ENCODE measurements at places on chromosomes 6 and 20. TPM values are rescaled to one million over a fixed set of nuclear protein-coding genes. Genes with fewer than 3 reads are reported as not detected.

Gene NECAB3
- total RNA-seq, result 19.7 TPM

Gene TBP
- total RNA-seq, result 20.9 TPM

Gene TNNC2
- 5.7 TPM for total RNA-seq

Gene VSTM2L
- total RNA-seq, result 1.3 TPM

Gene PRDM13
- 0.09 TPM for total RNA-seq

Gene MAK
- 0.37 TPM for total RNA-seq

Gene ACTL10
- total RNA-seq, result not detected

Gene SLC4A11
- total RNA-seq, result 29.1 TPM

Gene CDH26
- 1.7 TPM for total RNA-seq

Gene TRIM38
- 0.43 TPM for total RNA-seq

GRCh38 chr6:163349696-163350095 lies 64.8 kb upstream of the QKI start:
- no peak for DNase-seq

DNA sequence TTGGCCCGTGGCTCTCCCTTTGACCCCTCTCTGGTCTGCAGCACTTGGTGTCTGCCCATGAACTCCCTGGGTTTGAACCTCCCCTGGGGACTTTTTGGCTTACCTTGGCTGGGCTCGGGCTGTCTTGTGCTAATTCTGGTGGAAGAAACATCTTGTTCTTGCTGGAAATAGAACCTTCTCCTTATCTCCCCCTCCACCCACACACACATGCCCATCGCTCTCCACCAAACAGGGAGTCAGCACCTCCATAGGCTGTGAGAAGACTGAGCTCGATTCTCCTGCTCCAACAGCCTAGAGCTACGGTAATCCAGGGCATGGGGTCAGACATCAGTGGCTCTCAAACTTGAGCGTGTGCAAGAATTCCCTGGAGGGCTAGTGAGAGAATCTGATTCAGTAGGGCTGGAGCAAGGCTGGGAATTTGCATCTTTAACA lies 114.4 kb upstream of the SLC22A23 start:
- no peak for DNase-seq

- no peak for DNase-seq
Observed at GRCh38 chr20:54067606-54068174, 2.7 kb downstream of the BCAS1 start.

- no peak for DNase-seq
Observed at GRCh38 chr6:153781306-153781705, 257.7 kb upstream of the OPRM1 start.

- no peak for DNase-seq
Observed at GRCh38 chr6:106444777-106445507, 84.4 kb downstream of the CRYBG1 start.

DNA sequence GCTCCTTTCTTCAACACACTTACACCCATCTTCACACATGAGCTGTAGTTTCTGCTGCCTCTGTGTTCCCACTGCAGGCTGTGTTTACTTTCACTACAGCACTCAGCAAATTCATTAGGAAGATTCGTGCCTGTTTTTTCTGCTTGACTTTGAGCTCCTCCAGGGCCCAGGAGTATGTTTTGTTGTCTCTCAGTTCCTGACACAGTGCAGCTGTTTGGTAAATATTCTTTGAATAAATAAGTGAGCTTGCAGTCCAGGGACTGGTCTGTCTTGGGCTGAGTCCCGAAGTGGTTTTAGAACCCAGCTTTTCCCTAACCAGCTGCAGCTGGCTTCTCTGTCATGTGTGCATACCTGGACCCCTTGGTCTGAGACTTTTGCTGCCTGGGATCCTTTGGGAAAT lies 46.6 kb upstream of the CCN6 start:
- no peak for DNase-seq

DNA sequence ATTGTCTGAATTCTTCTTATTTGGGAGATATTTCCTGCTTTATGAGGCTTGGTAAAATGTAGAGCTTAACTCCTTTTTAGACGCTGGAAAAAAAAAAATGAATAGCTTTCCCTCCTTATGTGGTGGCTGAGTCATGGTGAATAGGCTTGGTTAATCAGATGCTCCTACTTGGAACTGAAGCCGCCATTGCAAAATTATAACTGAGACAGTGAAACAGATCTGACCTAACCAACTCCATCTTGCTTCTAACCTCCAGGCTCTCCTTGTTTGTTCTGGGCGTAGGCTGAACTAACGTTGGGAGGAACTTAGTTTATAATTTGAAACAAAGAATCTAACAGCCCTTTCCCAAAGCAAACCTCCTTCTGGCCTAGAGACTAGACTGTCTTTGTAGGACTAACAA lies 43.2 kb upstream of the PLCB4 start:
- no peak for DNase-seq

DNA sequence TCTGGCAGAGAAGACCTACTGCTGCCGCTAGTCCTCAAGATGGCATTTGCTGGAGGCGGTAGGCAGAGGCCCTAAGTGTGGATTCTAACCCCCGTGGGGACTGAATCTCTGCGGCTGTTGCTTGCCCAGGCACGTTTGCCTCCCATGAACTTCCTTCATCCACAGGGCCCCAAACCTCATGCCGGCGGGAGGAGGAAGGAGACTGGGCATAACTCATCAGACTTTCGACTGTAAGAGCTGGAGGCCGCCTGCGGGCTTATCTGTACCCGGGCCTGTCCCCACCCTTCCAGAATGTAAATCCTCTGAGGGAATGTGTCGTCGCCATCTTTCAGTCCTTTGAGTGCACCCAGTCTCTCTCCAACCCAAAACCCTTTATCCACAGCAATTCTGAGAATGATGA lies 990 bp downstream of the ZFP57 start:
- no peak for DNase-seq

- no peak for DNase-seq
Observed at GRCh38 chr6:64497634-64498033, 862.0 kb downstream of the PHF3 start.

GRCh38 chr6:168163096-168163731 lies 84.2 kb upstream of the FRMD1 start:
- DNase-seq, result no peak

GRCh38 chr6:85506441-85507093 lies 56.7 kb downstream of the NT5E start:
- DNase-seq, result no peak

DNA sequence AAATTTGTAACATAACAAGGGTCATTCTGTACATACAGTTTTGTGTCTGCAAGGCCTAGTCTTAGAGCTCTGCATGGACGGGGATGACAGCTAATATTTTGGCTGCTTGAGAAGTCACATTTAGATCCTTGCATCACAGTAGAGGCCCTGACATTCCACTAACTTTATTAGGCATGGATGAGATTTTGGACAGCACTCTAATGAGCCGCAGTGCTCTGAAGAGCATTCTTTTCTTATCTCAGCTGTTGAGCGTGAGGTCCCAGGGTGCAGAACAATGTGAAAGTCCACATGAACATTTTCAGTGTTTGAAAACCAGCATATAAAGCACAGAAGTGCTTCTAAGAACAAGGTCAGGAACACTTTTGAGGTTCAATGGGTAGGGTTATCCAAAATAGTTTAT lies 58.9 kb downstream of the IPCEF1 start:
- DNase-seq, result no peak

GRCh38 chr6:159194421-159194820 lies 25.2 kb downstream of the FNDC1 start:
- no peak for DNase-seq

DNA sequence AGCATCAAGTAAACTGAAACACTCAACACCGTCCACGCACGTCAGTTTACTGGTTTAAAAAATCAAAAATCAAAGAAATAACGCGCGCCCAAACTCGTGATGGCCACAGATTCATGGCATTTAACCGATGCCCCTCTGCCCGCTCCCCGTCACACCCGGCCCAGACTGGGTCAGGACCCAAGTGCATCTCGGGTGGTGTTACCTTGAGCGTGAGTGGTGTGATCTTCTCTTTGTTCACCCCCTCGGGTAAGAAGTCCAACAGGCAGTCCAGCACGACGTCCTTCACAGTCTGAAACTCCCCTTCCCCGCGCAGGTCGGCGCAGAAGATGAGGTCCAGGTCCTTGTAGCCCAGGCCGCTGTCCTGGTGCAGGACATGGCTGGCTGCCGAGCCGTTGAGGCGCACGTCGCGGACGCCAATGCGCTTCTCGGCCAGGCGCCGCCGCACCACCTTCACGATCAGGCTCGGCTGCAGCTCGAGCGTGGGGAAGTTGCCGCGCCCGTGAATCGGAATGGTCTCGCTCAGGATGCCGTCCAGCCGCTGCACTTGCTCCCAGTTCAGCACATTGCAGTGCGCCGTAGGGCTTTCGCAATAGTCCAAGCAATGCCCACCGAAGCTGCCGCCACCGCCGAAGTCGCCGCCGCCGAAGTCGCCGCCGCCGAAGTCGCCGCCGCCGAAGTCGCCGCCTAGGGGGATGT lies 945 bp downstream of the TENT5A start:
- peak; percentile 65 for DNase-seq

DNA sequence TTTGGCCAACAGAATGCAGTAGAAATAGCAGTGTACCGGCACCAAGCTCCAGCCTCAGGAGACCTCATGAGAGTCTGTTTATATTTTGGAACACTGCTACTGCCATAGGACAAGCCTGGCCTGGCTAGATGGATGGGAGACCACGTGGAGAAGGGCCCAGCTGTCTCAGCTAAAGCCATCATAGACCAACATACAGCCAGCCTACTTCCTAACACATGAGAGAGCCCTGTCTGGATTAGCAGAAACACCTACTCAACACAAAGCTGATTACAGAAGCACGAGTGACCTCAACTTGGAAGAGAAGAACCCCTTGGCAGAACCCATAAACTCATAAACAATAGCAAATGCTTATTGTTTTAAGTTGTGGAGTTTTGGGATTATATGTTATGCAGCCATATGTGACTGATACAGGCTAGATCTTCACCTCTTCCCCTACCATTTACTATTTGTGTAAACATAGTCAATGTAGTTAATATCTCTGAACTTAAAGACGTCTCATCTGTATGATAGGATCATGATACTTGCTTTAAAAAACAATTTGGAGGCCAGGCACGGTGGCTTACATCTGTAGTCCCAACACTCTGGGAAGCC lies 199.4 kb upstream of the ZNF217 start:
- no peak for DNase-seq

DNA sequence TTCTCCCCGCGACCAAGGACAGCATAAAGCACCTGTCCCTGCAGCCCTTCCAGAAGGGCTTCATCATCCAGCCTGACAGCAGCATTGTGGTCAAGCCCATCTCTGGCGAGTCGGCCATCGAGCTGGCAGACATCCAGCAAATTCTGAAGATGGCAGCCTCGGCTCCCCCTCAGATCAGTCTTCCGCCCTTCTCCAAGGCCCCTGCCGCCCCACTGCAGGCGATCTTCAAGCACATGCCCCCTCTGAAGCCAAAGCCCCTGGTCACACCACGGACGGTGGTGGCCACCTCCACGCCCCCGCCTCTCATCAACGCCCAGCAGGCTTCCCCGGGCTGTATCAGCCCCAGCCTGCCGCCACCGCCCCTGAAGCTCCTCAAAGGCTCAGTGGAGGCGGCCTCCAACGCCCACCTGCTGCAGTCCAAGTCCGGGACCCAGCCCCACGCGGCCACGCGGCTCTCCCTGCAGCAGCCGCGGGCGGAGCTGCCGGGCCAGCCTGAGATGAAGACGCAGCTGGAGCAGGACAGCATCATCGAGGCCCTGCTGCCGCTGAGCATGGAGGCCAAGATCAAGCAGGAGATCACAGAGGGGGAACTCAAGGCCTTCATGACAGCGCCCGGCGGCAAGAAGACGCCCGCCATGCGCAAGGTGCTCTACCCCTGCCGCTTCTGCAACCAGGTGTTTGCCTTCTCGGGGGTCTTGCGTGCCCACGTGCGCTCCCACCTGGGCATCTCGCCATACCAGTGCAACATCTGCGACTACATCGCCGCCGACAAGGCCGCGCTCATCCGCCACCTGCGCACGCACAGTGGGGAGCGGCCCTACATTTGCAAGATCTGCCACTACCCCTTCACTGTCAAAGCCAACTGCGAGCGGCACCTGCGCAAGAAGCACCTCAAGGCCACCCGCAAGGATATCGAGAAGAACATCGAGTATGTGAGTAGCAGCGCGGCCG lies 83.3 kb downstream of the SSR1 start:
- no peak for DNase-seq

- DNase-seq, result no peak
Observed at GRCh38 chr6:158522616-158523015, 37.3 kb upstream of the TMEM181 start.

DNA sequence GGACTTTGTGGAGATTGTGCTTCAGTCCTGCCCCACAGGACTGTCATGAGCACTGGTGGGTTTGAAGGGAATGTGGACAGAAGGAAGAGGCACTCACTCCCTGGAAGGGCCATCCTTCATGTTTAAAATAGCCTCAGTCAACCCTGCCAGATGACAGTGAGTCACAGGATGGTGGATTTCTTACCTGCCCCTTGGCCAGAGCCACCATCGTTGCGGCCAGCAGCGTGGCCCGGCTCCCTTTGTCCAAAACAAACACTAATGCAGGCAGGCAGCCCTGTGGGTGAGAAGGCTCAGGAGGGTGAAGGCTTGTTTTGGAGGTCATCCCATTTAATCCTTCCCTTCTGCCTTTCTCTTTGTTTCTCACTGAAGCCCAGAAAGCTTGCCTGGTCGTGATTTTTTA lies 422.7 kb downstream of the CD83 start:
- DNase-seq, result no peak

GRCh38 chr6:87230801-87231200 lies 75.4 kb downstream of the ZNF292 start:
- no peak for DNase-seq

DNA sequence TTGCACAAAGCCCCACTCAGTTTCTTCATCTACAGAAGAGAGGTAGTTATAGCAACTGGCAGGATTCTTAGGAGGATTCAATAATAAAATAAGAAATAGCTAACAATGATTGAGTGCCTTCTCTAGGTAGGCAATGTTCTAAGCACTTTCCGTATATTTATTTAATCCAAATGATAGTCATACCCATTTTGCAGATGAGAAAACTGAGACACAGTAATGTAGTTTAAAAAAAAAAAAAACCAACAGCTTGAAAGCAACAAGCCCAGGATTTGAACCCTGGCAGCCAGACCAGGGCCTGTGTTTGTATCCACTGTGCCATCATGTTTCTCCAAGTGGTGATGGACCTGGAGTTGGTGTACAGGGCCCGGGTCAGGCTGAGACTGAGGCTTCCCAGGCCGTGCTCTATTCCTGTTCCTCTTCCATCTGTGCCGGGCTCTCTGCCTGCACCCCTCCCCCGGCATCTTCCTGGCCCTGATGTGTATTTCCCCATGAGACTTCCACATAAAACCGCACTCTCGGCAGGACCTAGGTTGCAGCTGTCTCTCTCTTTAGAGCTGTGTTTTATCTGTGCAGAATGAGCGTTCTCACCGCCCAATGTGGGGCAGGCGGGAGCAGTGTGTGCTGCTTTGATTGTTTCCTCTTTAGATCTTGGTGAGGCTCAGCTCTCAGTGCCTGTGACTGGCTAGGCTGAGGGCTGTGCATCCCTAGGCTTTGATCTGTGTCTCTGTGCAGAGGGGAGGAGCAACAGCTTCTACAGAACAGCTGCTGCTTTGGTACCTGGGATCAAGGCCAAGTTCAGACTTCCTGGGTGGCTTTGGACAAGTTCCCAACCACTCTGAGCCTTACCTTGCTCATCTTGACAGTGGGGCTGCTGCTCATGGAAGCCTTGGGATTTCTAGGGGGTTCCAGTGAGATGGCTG lies 49.5 kb downstream of the TOX2 start:
- no peak for DNase-seq

- DNase-seq, result peak; percentile 84
Observed at GRCh38 chr20:19628570-19629134, 129.4 kb upstream of the RIN2 start.

GRCh38 chr6:129681913-129682205 lies 28.1 kb downstream of the ARHGAP18 start:
- DNase-seq, result no peak
